ENCODE measurements at places on chromosomes 5 and 9.

- no peak for DNase-seq
Observed at GRCh38 chr9:131426545-131426944, 32.7 kb downstream of the PRRC2B start.

- DNase-seq = no peak
Observed at GRCh38 chr5:94857111-94857510, 238.6 kb downstream of the SLF1 start.

GRCh38 chr9:90112788-90113187 lies 508.0 kb downstream of the GADD45G start:
- DNase-seq = no peak

GRCh38 chr5:78589923-78590322 lies 58.6 kb downstream of the LHFPL2 start:
- no peak for DNase-seq

DNA sequence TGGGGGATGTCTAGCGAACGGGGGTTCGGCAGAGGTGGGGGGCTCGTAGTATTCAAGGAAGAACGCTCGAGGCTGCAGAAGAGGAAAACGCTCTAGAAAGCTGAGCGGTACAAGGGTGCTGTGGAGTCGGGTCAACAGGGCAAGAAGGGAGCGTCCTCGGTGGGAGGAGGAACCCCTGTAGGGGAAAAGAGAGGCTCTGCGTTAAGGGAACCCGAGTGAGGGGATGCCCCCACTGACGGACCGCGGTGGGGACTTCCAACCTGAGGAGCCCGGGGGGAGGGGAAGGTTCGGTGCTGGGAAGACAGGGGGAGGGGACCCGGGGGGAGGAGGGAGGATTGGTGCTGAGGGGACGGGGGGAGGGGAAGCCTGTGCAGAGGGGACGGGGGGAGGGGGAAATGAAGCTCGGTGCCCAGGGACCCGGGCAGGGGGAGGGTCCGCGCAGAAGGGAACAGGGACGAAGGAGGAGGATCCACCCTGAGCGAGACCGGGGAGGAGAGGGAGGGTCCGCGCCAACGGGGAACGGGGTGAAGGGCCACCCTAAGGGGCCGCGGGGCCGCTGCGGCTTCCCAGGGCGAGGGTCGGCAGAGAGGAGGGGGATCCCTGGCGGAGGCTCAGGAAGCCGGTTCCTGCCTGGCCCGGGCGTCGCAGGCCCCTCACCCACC lies 621 bp downstream of the NR6A1 start:
- DNase-seq = no peak
